Central memory CD4-positive, alpha-beta T cell (primary cell): ENCODE measurements at places on chromosomes 2 and 18.

DNA sequence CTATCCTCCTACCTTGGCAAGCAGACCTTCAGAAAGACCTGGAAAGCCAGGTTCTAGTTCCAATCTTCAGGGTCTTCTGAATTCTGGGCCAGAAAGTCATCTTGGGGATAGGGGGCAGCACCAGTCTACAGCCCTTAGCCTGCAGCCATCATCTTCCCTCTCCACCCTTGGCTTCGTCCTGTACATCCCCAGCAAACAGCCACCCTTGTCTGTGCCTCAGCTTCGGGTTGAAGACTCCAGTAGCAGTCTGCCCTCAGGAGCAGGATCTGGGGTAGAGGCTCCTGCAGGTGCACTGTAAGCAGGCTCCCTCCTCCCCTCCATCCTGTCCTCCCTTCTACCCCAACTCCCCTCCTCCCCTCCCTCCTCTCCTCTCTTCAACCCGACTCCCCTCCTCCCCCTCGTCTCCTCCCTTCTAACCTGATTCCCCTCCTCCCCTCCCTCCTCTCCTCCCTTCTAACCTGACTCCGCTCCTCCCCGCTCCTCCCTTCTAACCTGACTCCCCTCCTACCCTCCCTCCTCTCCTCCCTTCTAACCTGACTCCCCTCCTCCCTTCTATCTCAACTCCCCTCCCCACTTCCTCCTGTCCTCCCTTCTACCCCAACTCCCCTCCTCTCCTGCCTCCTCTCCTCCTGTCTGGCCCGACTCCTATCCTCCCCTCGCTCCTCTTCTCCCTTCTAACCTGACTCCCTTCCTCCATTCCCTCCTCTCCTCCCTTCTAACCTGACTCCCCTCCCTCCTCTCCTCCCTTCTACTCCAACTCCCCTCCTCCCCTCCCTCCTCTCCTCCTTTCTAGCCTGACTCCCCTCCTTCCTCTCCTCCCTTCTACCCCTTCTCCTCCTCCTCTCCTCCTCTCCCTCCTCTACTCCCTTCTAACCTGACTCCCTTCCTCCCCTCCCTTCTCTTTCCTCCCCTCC is 90.1 kb upstream of the SMAD2 start:
- DNase-seq = no peak

GRCh38 chr2:207048416-207048815 is 109.1 kb downstream of the CPO start:
- no peak for DNase-seq

DNA sequence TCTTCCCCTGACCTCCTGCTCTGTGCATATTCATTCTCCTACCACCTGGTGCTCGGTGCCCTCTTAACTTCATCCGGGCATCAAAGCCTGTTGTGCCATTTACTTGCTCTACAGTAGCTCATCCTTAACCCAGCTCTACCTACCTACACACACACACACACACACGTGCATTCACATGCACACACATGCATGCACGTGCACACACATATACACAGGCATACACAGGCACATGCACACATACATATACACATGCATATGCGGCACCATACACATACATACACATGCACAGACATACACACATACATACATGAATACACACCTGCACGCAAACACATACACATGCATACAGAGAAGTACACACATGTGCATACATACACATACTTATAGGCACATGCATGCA is 14.5 kb downstream of the MAL start:
- DNase-seq = no peak

- DNase-seq = no peak
These were observed 9.4 kb downstream of the MLPH start for GRCh38 chr2:237496428-237496827.

DNA sequence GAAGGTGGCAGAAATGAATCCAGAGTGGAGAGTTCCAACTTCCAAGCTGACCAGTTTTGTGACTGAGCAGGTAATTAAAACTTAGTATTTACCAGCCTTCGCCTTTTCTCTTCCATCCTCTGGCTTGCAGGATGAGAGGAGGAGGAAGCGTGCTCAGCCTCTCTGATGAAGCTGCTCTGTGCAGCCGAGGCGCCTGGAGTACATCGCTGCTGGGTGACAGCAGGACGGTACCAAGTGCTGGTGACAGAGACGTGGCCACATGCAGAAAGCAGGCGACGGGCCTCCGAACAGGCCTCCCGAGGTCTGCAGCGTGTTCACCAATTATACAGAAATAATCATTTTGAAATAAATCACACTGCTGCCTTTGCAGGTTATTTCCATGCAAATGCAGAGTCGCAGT is 95.0 kb downstream of the MBP start:
- no peak for DNase-seq

- no peak for DNase-seq
These were observed 15.6 kb downstream of the ODC1 start for GRCh38 chr2:10432311-10433181.

- no peak for DNase-seq
These were observed 188.4 kb upstream of the KYNU start for GRCh38 chr2:142688856-142689605.

GRCh38 chr18:29711932-29712331 is 1330.6 kb downstream of the DSC3 start:
- no peak for DNase-seq

DNA sequence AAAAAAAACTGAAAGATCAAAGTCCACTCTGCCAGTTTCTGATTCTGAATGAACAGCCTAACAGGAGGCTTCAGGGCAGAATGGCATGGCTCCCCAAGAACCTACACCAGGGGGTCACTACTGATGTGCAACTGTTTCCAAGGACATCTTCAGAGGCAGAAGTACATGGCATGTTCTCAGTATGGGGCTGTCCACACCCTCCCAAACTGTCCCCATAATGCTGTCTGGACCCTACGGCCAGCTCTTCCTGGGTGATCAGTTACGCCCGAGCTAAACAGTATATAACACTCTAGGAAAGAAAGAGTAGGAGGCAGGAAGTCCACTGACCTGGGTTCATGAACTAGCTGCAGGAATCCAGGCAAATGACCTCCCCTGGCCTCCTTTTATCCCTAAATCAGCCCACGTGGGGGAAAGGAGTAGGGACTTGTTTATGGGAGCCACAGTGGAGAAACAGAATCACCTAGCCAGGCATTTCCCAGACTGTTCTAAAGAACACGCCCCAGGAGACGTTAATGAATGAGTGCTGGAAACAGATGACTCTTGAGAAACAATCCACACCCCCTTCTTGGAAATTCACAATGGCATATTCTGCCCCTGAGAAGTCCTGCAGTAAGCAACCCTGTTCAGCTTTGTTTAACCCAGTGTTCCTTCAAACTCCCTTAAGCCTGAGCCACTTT is 2.5 kb downstream of the TMBIM1 start:
- DNase-seq = no peak

- DNase-seq = no peak
These were observed 781.3 kb upstream of the NRXN1 start for GRCh38 chr2:51813247-51813646.

DNA sequence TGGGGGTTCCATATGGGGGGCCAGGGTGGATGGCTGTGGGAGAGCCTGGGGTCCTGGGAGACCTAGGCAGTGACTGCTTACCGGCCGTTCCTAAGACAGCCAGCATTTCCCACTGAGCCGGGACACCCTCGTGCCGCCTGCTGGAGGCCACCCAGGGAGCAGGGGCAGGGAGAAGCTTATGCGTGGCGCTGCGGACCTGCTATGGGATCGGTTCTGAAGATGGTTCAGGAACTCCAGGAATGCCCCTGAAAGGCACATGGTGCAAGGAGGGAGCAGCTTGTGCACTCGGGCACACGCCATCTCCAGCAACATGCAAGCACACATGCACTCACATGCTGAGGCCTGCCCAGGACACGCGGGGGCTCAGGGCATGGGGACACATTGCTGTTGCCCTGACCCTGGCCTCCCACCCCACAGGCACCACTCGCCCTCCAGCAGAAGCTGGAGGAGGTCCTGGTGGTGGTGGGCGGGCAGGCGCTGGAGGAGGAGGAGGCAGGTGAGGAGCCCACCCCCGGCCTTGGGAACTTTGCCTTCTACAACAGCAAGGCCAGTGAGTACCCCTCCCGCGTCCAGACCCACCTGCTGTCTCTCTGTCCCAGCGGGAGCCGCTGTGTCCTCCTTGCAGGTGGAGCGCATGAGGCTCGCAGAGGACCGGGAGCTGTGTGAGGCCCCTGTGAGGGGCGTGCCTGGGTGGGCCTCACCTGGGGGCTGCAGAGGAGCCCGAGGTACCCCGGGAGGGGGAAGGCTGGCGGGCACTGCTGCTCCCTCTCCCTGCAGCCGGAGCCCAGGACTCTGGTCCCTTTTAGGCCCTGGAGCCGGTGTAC is 4.1 kb downstream of the KLHL30 start:
- no peak for DNase-seq

DNA sequence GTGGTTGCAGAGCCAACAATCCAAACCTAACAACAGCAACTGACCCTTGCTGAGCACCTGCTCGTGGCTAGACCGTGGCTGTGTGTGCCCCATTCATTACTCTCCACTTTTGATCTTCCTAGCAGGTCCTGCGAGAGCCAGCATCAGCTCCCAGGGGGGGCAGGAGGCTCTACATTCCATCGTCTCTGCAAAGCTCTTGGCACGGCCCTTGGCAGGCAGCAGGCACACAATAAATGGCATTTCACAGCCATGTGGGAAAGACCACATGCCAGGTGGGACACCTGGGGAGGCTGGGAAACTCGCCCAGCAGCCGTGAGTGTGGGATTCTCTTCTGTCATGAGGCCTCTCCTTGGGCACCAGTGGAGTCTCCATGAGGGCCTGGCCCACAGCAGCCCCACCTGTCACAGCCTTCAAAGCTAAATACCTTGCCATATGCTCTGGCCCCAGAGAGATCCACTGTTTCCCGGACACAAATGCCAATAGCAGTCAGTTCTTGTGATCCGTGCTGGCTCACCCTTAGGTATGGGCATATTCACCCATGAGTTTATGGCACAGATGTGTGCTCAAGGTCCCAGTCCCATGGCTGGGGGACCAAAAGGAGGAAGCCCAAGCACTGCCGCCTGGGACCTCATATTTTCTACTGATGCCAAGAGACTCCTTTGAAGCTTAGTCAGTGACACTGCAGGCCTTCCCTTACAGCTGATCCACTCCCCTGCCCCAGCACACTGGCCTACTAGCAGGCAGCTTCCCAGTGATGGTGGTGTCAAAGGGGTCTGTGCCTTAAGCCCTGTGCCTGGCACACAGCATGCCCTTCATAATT is 6.8 kb upstream of the TEX51 start:
- no peak for DNase-seq
